ENCODE measurements at places on chromosomes 2 and 18.

DNA sequence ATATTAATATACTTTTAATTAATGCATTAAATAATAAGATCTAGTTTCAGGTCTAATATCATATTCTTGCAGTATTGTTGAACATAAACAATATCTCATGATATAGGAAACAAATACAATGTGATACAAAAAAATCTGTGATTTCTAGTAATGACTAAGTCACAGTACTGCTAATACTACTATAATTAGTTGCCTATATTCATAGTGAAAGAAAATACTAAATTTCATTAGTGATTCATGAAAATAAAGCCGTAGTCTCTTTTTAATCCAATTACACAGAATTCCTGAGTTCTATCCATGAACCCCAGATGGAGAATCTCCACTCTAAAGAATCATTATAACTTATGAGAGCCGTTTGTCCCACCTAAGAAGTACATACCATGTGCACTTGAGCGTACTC, 266.3 kb upstream of the ACVR2A start:
- DNase-seq = no peak

- no peak for DNase-seq
Observed at GRCh38 chr2:45273412-45274249, 264.4 kb upstream of the SIX2 start.

GRCh38 chr18:59655676-59656075, 41.5 kb downstream of the CCBE1 start:
- DNase-seq = no peak

- no peak for DNase-seq
Observed at GRCh38 chr18:40006634-40007033, 1948.4 kb upstream of the PIK3C3 start.

DNA sequence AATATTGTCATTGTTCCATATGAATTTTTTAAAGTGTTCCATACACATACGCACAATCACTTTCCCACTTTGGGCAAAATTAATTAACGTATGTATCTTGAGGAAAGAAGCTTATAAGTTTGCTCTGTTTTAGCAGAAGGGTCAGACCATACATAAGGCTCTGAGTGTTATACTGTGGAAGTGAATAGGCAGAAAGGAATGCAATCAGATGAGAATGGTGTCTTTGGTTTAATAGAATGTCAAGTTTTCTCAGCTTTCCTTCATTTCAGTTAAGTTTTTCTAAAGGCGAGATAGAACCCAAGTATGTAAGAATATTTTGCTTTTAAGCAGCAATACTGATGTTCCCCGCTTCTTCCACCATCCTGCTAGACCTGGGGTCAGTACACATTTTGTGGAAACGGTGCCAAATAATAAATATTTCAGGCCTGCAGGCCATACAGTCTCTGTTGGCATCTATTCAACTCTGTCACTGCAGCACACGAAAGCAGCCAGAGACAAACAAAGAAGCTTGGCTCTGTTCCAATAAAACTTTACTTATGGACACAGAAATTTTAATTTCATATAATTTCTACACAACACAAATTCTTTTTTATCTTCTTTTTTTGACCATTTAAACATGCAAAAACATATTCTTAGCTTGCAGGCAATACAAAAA, 100.6 kb downstream of the UPP2 start:
- DNase-seq = no peak

DNA sequence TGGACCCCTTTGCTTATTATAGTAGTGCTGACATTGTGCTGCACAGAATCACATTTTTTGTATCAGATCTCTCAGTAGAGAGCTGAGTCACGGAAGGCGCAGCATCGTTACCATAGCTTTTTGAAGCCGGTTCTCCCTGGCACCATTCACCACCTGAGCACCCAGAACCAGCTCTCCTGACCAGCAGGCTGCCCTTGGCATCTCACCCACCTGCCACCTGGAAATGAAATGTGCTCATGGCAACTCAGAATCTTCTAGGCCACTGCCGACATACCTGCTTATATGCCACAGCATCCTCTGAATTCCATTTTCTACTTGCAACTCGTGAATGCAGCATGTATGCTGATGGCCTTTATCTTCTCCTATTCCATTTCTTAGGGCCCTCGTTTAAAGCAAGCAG, 62.7 kb downstream of the COA5 start:
- DNase-seq = no peak

GRCh38 chr2:24352664-24353063, 7.7 kb downstream of the ITSN2 start:
- no peak for DNase-seq

DNA sequence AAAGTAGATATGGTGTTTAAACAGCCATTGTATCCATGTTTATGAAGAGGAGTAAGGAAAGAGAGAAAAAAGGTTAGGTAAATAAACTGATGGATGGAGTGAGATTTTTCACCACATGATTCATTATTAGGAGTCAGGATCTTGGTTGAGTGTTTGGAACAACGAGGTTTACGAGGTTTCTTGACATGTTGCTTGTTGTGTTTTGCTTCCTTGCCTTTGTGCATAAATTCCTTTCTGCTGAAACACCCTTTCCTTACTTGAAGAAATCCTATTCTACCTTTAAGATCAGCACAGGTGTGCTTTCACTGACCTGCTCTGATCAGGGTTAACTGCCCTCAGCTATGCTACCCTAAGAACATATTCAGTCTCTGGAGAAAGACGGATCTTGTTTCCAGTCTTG, 66.6 kb downstream of the EFEMP1 start:
- no peak for DNase-seq

DNA sequence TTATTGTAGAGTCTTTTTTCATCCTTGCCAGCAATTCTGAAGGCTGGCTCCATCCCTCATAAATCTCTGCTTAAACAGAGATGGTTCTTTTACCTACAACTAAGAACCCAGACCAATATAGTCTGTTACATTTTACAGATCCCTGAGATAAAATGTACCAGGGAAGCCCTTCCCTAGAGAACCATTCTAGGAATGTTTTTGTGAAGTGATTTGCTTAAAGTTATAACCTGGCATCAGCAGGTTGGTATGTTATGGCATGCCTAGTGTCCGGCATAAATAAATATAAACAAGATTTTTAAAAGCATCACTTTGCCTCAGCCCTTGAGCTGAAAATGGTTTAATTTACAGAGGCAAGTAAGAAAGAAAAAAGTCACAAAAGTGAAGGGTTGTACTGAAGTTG, 18.5 kb upstream of the NPAS2 start:
- no peak for DNase-seq

- DNase-seq = no peak
Observed at GRCh38 chr2:148888986-148889385, 14.0 kb downstream of the KIF5C start.

GRCh38 chr2:6800553-6800952, 65.2 kb downstream of the CMPK2 start:
- DNase-seq = no peak

DNA sequence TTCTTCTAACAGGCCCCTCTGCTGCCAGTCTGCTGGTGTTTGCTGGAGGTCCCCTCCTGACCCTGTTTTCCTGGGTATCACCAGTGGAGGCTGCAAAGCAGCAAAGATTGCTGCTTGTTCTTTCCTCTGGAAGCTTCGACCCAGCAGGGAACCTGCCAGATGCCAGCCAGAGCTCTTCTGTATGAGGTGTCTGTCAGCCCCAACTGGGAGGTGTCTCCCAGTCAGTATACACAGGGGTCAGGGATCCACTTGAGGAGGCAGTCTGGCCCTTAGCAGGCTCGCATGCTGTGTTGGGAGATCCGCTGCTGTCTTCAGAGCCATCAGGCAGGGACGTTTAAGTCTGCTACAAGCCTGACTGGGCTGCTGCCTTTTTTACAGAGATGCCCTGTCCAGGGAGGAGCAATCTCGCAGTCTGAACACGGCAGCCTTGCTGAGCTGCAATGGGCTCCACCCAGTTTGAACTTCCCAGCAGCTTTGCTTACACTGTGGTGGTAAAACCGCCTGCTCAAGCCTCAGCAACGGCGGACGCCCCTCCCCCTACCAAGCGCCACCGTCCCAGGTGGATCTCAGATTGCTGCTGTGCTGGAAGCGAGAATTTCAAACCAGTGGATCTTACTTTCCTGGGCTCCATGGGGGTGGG, 29.9 kb downstream of the CHCHD5 start:
- no peak for DNase-seq

DNA sequence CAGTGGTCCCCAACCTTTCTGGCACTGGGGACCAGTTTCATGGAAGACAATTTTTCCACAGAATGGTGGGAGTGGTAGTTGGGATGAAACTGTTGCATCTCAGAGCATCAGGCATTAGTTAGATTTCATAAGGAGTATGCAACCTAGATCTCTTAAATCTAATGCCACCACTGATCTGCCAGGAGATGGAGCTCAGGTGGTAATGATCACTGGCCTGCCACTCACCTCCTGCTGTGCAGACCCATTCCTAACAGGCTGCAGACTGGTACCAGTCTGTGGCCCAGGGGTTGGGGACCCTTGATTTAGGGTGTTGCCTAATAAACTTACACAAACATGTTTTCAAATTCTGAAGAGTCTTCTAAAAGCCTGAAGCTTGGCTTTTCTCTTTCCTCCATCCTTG, 261.3 kb downstream of the CDH19 start:
- no peak for DNase-seq

- DNase-seq = no peak
Observed at GRCh38 chr18:62081248-62081647, 105.6 kb downstream of the PIGN start.

GRCh38 chr2:86570059-86570458, 6.8 kb upstream of the CHMP3 start:
- no peak for DNase-seq

DNA sequence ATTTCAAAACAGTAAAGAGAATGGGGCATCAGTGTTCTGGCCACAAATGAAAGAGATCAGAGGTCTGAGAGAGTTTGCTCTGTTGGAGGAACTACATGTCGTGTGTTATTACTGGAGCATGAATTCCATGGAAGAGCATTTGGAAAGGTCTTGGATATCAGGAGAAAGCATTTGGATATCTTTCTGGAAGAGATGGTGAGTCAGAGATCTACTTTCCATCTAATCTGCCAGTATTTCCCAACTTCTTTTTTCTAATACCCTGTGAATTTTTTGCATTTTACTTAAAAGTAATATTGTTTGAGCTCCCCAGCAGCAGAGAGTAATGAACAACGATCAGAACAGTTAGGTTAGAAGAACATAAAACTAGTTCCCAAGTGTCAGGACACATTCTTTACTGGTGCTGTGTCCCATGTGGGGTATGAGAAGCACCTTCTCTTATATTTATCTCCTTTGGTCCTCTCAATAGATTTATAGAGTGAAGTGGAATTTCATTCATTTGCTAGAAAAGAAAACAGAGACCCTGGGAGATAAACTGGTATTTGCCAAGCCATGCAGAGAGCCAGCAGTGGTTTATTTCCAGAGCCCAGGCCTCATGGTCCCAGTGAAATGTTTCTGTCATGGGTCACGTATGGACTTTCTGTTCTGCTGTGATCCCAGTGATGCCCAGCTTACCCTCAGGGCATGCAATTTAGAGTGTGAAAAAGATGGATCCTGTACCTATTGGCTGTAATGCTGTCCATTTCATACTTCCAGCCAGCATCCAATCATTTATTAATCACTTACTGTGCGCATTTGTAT, 130.8 kb upstream of the NT5C1B start:
- DNase-seq = no peak

- DNase-seq = no peak
Observed at GRCh38 chr2:144081272-144081671, 438.6 kb downstream of the ZEB2 start.

DNA sequence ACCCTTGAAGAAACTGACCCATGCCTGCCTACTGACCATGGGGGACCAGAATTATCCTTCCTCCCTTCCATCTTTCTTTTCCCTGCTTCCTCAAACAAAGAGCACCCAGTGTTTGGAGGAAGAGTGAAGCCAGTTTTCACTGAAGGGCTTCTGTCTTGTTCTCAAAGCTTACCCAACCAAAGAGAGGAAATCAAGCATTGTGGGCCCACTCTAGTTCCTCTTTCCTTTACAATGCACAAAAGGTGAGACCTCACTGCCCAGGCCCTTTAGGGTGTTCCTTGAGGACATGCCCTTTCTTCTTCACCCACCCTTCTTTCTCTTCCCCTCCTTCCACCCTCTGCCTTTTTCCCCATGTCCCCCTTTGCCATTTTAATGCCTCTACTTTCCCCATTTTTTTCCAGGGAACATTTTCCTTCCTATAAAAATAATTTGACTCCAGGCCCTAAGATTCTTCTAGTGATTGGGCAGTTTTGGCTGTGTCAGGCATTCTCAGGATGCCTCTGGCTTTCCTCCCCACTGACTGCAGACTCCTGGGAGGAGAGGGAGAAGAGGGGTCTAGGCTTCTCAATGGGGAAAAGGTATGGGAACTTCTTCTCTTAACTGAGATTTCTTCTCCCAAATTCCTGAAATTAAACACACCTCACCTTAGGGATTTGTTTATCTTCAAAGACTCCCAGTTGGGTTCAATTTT, 126.6 kb upstream of the RMDN2 start:
- no peak for DNase-seq

DNA sequence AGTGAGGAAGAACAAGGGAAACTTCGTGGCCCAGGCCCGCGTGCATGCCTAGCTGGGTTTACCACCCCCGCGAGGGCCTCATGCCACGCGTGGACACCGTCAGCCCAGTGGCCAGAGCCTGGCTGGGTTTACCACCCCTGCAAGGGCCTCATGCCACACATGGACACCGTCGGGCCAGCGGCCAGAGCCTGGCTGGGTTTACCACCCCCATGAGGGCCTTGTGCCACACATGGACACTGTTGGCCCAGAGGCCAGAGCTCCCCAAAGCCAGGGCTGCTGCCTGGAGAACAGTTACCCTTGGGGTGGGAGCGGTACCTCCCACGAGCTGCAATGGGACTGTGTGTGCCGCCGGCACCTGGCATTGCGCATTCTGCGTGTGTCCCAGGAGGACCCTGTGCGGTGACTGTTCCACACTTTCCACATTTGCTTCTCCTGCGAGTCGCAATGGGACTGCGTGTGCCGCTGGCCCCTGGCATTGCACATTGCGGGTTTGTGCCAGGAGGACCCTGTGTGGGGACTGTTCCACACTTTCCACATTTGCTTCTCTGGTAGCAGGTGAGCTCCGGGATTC, 105.6 kb upstream of the CTDP1 start:
- DNase-seq = no peak

DNA sequence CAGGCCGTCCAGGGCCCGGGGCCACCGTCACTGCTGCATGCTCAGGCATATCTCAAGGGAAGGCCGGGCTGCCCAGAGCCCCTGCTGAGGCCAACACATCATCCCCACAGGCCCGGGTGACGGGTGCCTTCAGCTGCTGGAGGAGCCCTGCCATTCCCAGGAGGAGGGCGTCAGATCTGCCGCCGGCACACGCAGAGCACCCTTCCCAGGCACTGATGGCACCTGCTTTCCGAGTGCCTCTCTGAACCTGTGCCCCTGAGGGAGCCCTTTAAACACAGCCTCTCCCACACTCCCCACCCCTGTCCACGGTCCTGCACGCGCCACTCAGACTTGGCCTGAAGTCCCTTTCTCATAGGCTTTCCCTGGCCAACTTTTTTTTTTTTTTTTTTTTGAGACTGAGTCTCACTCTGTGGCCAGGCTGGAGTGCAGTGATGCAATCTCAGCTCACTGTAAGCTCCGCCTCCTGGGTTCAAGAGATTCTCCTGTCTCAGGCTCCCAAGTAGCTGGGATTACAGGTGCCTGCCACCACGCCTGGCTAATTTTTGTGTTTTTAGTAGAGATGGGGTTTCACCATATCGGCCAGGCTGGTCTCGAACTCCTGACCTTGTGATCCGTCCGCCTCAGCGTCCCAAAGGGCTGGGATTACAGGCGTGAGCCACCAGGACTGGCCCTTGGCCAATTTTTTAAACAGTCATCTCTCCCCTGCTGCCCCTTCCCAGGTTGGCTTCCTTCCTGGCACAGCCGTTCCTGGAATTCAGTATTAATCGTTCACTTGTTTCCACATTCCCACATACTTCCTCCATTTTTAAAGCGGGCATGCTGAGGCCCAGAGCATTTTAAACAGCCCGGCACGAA, 211.7 kb downstream of the NDUFA10 start:
- no peak for DNase-seq

Measured in stimulated activated CD4-positive, alpha-beta T cell treated with anti-CD3 and anti-CD28 coated beads, Interleukin-1b, Interleukin-23, amount 100 ng/mL, for 1 hour (primary cell).